Aorta (tissue), 5 donors: ENCODE measurements at places on chromosomes 4 and X.

DNA sequence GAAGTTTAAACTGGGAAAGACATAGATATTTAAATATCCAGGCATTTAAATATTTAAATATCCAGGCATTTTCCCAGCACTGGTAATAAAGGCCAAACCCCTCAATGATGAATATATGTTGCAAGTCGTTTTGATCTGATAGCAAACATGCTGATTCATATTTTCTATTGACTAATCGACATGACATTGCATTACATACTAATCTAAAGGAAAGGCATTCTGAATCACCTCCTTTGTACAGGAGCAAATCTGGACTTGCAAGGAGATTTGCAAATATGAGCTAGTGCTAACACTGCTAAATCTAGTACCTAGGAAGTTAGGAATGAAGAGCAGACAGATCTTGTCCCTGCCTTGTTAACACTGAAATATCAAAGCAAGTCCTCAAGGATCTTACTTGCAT, 207.3 kb downstream of the SLC7A11 start:
- H3K4me1 ChIP-seq = peaks cover 3% of the 10 kb centered on the region
- no peak for DNase-seq
- no peaks in the 10 kb centered on the region for H3K27me3 ChIP-seq
- no peaks in the 10 kb centered on the region for H3K36me3 ChIP-seq

GRCh38 chr4:82469791-82470345, 39.5 kb downstream of the ENOPH1 start:
- no peaks in the 10 kb centered on the region for H3K36me3 ChIP-seq
- H3K4me3 ChIP-seq = no peak overlapping the region
- no peak overlapping the region for H3K27ac ChIP-seq

DNA sequence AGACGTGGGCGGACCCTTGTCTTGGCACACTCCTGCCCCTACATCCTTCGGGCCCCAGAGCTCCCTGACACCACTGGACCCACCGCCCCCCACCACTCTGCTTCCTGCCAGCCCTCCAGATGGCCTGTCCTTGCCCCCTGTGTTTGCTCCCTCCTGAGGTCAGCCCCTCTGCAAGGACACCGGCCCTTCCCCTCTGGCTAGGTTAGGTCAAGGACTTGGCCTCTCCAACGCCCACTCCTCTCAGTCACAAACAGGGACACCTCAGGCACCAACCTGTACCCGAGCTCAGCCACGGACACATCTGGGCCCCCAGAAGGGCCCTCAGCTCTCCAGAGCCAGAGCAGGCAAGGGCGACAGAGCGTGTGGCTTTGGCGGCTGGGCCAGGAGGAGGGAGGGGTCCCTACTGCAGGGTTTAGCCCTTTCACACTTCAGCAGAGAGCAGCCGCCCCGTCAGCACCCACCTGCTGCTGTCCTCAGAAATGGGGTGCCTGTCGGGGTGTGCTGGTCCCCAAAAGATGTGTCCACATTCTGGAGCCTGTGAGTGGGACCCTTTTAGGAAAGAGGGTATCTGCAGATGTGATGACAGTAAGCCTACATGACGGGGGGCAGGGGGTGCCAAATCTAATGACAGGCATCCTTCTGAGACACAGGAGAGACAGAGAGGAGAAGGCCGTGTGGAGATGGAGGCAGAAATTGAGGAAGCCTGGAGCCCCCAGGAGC, 23.5 kb upstream of the DUSP9 start:
- H3K27ac ChIP-seq = no peak overlapping the region
- no peak for DNase-seq
- no peaks in the 10 kb centered on the region for H3K4me1 ChIP-seq
- no peaks in the 10 kb centered on the region for H3K36me3 ChIP-seq

DNA sequence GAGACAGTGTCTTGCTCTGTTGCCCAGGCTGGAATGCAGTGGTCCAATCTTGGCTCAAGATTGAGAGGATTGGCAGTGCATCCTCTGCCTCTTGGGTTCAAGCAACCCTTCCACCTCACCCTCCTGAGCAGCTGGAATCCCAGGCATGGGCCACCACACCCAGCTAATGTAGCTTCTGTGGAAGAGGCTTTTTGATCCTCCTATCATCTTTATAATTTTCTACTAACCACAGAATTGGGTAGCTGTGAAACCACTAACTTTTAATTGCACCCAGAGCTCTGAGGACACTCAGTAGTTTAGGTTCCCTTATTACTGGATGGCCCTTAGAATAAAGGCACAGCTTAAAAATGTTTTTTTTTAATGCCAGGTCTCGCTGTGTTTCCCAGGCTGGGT, 8.9 kb upstream of the AGA start:
- no peaks in the 10 kb centered on the region for H3K27me3 ChIP-seq
- no peak for DNase-seq
- H3K36me3 ChIP-seq = no peaks in the 10 kb centered on the region
- H3K27ac ChIP-seq = no peak overlapping the region

GRCh38 chrX:30812326-30812725, 76.7 kb downstream of the TAB3 start:
- no peaks in the 10 kb centered on the region for H3K36me3 ChIP-seq
- no peaks in the 10 kb centered on the region for H3K4me1 ChIP-seq
- no peaks in the 10 kb centered on the region for H3K27me3 ChIP-seq
